Femur (tissue), 1 donor: ENCODE measurements at places on chromosomes 3 and 15.

GRCh38 chr3:150723946-150724345 is 20.2 kb upstream of the ERICH6 start:
- no peak for DNase-seq

- no peak for DNase-seq
Measured at GRCh38 chr15:80852676-80853075, 73.5 kb downstream of the CEMIP start.

DNA sequence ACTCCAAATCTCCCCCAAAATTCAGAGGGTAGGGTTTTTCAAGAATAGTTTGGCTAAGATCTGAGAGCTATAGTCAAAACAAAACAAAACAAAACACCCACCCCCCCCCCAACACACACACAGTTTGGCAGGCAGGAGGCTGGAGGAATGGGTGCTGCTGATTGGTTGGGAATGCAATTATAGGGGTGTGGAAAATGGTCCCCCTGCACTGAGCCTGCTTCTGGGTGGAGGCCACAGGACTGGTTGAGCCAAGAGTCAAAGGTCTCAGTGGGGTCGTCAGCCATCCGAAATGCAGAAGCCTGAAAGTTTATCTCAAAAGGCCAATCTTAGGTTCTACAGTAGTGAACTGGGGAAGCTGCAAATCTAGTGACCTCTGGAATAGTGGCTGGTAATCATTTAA is 2.5 kb upstream of the HACD2 start:
- DNase-seq, result no peak

GRCh38 chr15:76057332-76058000 is 2.3 kb upstream of the TMEM266 start:
- DNase-seq, result no peak
